A673 (cell line): ENCODE measurements at places on chromosomes 6 and 20. TPM values are rescaled to one million over a fixed set of nuclear protein-coding genes. Genes with fewer than 3 reads are reported as not detected.
A peak's percentile ranks its signal among the peaks of the same experiment; 100 is the strongest.

GRCh38 chr20:36860811-36861624, 14.9 kb upstream of the TLDC2 start:
- peak overlapping the region; percentile 59 for H3K4me3 ChIP-seq
- H3K36me3 ChIP-seq = peaks cover 13% of the 10 kb centered on the region
- DNase-seq = no peak
- peaks cover 26% of the 10 kb centered on the region for H3K4me1 ChIP-seq
- no peaks in the 10 kb centered on the region for H3K27me3 ChIP-seq

DNA sequence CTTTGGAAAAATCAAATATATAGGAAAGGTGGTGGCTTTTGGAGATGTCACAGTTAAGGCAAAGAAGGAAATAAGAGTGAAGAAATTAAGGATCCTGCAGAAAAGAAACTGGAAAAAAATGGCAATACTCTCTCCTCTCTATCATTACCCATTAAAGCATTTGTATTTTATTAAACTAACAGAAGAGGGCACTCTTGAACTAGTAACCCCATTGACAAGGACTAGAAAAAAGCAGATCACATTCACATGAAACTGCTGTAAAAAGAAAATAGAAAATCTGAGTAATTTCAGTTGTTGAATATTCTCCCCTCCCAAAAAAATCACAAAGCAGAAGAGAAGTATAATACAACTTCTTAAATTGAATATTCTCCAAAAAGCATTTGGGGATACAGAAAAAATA, 104.1 kb upstream of the SLC35B3 start:
- H3K27me3 ChIP-seq = no peaks in the 10 kb centered on the region
- peak; percentile 72 for DNase-seq
- H3K4me3 ChIP-seq = no peak overlapping the region
- H3K36me3 ChIP-seq = no peaks in the 10 kb centered on the region
- H3K27ac ChIP-seq = no peak overlapping the region

- no peaks in the 10 kb centered on the region for H3K27me3 ChIP-seq
- H3K27ac ChIP-seq = no peak overlapping the region
- H3K4me1 ChIP-seq = no peaks in the 10 kb centered on the region
These were observed 371.6 kb downstream of the BCKDHB start for GRCh38 chr6:80478030-80478429.

GRCh38 chr6:10078581-10078980, 336.3 kb downstream of the TFAP2A start:
- H3K4me1 ChIP-seq = peaks cover 19% of the 10 kb centered on the region
- H3K4me3 ChIP-seq = no peak overlapping the region
- H3K36me3 ChIP-seq = no peaks in the 10 kb centered on the region
- no peak overlapping the region for H3K27ac ChIP-seq
- peaks cover 5% of the 10 kb centered on the region for H3K27me3 ChIP-seq

DNA sequence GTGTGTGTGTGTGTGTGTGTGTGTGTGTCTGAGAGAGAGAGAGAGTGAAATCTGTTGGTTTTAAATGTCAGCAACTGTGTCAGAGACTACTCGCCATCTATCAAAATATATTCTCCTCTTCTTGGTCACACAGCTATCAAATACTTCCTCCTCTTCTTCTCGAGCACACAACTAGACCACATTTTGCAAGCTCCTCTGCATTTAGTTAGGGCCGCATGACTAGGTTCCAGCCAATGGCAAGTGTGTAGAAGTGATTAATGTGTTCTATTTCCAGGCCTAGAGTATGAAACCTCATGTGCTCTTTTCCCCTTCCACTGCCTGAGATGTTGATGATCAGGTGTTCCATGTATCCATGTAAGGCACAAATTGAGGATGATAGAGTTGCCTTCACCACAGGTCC, 278.5 kb upstream of the MARCKS start:
- no peak overlapping the region for H3K4me3 ChIP-seq
- DNase-seq = no peak
- H3K27me3 ChIP-seq = no peaks in the 10 kb centered on the region
- no peaks in the 10 kb centered on the region for H3K4me1 ChIP-seq
- H3K27ac ChIP-seq = no peak overlapping the region

The DNMT3B gene
- 3.8 and 5.7 TPM in 2 replicates for total RNA-seq

DNA sequence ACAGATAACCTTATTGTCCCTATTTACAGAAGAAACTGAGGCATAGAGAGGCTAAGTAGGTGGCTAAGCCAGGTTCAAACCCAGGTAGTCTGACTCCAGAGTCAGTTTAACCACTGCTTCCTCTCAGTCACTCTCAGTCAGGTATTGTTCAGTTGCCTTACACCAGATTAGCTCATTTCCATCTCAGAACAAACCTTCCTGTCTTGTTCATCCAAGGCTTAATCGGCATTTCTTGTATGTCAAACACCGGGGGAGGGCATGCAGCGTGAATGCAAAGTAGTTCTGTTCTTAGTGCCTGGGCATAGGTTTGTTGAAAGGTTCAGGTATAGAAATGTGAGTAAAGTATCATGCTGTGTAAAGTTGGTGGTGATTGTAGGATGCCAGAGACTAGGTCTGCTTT, 51.7 kb downstream of the CTNNBL1 start:
- no peak overlapping the region for H3K27ac ChIP-seq
- no peak for DNase-seq
- no peaks in the 10 kb centered on the region for H3K27me3 ChIP-seq
- no peaks in the 10 kb centered on the region for H3K4me1 ChIP-seq

DNA sequence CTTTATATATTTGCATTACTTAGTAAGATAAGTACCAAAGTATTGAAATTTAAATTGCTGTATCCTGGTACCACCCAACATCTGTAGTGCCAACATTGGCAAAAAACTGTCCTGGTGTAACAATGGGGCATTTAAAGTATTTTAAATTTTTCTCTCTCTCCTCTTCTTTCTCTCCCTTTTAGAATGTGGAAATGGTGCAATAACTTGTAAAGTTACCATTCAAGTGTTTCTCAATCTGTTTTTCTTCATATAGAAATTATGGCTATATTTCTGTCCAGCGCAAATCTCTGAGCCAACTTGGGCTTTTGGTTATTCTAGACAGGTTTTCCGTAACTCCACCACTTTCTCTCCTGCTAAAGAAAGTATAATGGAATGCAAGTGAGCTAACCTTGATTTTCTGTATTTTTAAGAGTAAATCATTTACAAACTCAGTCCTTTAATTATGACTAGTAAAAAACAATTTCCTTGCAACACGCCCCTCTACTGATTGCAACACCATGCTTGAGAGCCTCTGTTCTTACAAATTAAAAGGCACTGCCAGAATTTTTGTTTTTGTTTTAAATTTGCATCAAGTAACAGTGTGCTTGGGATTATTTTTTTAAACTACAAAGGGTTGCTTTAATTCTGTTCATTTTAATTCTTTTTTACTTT, 324.2 kb upstream of the CITED2 start:
- no peak overlapping the region for H3K4me3 ChIP-seq
- no peaks in the 10 kb centered on the region for H3K4me1 ChIP-seq
- DNase-seq = no peak
- no peaks in the 10 kb centered on the region for H3K36me3 ChIP-seq
- no peak overlapping the region for H3K27ac ChIP-seq

- H3K27ac ChIP-seq = no peak overlapping the region
- H3K4me3 ChIP-seq = no peak overlapping the region
- DNase-seq = no peak
These were observed 96.0 kb upstream of the SNX9 start for GRCh38 chr6:157726892-157727628.

- H3K4me3 ChIP-seq = no peak overlapping the region
- H3K27me3 ChIP-seq = peaks cover 7% of the 10 kb centered on the region
- no peak for DNase-seq
- H3K27ac ChIP-seq = no peak overlapping the region
- no peaks in the 10 kb centered on the region for H3K36me3 ChIP-seq
- no peaks in the 10 kb centered on the region for H3K4me1 ChIP-seq
These were observed 4.9 kb downstream of the SLC22A2 start for GRCh38 chr6:160253714-160254113.

- no peak overlapping the region for H3K4me3 ChIP-seq
- no peak for DNase-seq
- no peak overlapping the region for H3K27ac ChIP-seq
- peaks cover 18% of the 10 kb centered on the region for H3K4me1 ChIP-seq
These were observed 305.5 kb downstream of the FOXC1 start for GRCh38 chr6:1915226-1915625.

- H3K4me3 ChIP-seq = no peak overlapping the region
- H3K4me1 ChIP-seq = no peaks in the 10 kb centered on the region
- no peaks in the 10 kb centered on the region for H3K36me3 ChIP-seq
- H3K27ac ChIP-seq = no peak overlapping the region
- DNase-seq = no peak
These were observed 6.2 kb upstream of the GHRH start for GRCh38 chr20:37267667-37268313.

- H3K27me3 ChIP-seq = no peaks in the 10 kb centered on the region
- H3K4me3 ChIP-seq = no peak overlapping the region
- peaks cover 30% of the 10 kb centered on the region for H3K4me1 ChIP-seq
- no peaks in the 10 kb centered on the region for H3K36me3 ChIP-seq
- no peak for DNase-seq
These were observed 21.6 kb downstream of the TFEB start for GRCh38 chr6:41713650-41714291.

DNA sequence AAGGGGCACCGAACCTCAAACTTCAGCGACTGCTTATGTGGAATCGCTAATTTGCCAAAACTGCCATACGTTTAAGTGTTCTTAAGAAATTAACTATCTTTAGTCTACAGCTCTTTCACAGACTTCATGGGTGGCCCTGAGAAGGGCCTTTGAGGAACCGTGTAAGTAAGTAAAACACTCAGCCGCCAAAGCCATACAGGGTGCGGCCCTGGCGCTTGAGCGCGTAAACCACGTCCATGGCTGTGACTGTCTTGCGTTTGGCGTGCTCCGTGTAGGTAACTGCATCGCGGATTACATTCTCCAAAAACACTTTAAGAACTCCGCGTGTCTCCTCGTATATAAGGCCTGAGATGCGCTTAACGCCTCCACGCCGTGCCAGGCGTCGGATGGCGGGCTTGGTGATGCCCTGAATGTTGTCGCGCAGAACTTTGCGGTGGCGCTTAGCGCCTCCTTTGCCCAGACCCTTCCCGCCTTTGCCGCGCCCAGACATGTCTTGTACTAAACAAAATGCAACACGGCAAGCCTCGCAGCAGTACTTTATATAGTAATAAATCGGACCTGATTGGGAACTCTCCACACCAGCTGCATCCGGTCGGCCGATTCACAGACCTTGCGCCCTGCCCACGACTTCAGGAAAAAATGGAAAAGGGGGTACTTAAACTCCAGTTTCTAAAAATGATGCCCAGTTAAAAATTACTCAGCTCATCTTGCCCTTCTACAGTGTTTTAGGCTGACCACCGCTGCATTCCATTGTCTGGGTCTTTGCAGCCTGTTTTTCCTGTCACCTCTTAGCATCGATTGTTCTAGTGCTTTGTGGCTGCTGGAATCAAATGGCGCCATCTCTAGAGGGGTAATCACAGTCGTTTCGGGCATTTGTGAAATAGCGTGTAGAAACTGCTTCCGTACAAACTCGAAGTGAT, 38.9 kb downstream of the OR2B2 start:
- no peaks in the 10 kb centered on the region for H3K27me3 ChIP-seq
- peak overlapping the region; percentile 93 for H3K27ac ChIP-seq
- peaks cover 8% of the 10 kb centered on the region for H3K4me1 ChIP-seq
- peak overlapping the region; percentile 62 for H3K4me3 ChIP-seq
- no peaks in the 10 kb centered on the region for H3K36me3 ChIP-seq

The TMEM30A gene
- 54.2 and 63.9 TPM in 2 replicates for total RNA-seq

DNA sequence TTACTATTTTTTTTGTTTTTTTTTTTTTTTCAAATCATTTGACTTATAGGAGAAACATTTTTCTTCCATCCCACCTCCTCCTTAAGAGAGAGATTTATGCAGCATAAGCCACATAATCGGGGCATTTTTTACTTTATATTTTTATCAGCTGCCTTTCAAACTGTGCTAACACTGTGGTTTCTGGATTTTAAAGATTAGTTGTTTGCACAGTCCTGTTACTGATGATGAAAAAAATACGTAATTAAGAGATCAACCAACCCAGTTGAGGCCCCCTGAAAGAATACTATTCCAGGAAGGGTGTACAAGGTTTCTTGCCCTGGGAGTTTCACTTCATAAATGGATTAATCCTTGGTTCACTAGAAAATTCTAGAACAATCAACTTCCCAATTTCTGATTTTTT, 68.3 kb downstream of the MMS22L start:
- H3K36me3 ChIP-seq = no peaks in the 10 kb centered on the region
- no peaks in the 10 kb centered on the region for H3K27me3 ChIP-seq
- H3K4me3 ChIP-seq = no peak overlapping the region
- no peak for DNase-seq

DNA sequence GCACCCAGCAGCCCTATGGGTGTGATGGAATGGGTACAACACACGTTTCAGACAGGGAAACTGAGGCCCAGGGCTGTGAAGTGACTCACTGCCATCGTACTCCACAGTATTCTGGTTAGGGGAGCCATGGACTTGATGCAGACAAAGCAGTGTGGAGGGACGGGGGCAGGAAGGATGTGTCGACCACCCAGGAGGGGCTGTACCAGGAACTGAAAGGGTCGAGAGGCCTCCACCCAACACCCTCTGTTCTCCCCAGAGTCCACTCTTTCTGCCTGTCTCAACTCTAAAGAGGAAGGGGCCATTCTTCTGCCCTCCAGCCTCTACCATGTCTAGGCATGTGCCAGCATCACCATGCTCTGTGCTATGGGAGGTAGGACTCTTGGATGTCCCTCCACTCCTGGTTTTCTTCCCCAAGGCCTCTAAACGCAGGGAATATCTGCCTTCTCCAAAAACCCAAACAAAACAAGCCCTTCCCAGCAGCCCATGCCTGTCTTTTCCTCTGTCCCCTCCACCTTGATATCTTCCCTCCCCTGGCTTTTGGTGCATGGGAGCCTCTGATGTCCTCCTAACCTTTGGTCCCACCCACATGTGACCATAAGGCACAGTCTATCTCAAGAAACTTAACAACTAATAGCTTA, 7.4 kb downstream of the SLC22A1 start:
- H3K4me3 ChIP-seq = no peak overlapping the region
- DNase-seq = no peak
- no peak overlapping the region for H3K27ac ChIP-seq
- no peaks in the 10 kb centered on the region for H3K36me3 ChIP-seq
- H3K27me3 ChIP-seq = no peaks in the 10 kb centered on the region
- H3K4me1 ChIP-seq = no peaks in the 10 kb centered on the region

DNA sequence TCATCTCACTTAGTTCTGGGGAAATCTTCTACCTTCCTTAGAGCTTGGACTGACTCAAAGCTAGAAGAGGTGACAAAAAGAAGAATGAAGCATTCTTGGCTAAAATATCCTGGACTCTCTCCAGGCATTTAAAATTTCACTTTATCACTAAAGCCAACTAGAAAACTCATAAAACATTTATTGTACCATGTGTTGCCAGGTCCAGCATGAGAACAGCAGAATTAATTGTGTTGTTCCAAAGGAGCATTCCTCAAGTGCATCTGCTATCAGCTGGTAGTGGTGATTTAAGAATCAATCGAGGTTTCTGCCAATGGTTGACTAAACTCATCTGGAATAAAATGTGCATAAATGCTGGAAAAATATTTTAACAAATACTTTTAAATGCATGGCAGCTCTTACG, 147.3 kb upstream of the SSTR4 start:
- H3K36me3 ChIP-seq = no peaks in the 10 kb centered on the region
- DNase-seq = no peak
- H3K4me1 ChIP-seq = no peaks in the 10 kb centered on the region
- H3K4me3 ChIP-seq = no peak overlapping the region
- H3K27ac ChIP-seq = no peak overlapping the region
